ENCODE measurements at places on chromosomes 4 and X. TPM values are rescaled to one million over a fixed set of nuclear protein-coding genes. Genes with fewer than 3 reads are reported as not detected.

- no peak for DNase-seq
Observed at GRCh38 chr4:41468122-41468521, 69.8 kb upstream of the LIMCH1 start.

- DNase-seq, result no peak
Observed at GRCh38 chr4:184649971-184650855, 675 bp downstream of the PRIMPOL start.

Gene HTR2C
- total RNA-seq, result not detected

DNA sequence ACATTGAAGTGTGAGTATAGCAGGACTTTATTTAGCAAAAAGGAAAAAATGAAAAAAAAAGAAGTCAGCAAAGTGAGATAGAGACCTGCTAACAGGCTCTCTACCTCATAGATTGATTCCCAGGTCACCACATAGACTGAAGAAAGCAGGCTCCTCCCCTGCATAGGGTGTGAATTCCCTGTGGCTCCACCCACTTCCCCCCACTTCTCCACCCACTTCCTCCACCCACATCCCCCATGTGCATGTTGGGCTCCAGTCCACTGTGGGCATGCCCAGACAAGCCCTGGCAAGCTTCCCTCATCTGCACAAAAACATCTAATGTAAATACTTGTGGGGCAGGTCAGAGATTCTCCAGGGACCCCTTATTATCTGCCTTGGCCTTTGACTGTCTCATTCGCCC is 97.8 kb downstream of the TMEM47 start:
- DNase-seq, result no peak

GRCh38 chr4:150577796-150578195 is 4.2 kb upstream of the MAB21L2 start:
- no peak for DNase-seq

Gene HAND2
- 3.3 TPM for total RNA-seq

GRCh38 chr4:125353131-125353530 is 38.4 kb downstream of the FAT4 start:
- DNase-seq, result no peak

GRCh38 chr4:185508181-185508580 is 27.1 kb downstream of the PDLIM3 start:
- DNase-seq, result no peak

DNA sequence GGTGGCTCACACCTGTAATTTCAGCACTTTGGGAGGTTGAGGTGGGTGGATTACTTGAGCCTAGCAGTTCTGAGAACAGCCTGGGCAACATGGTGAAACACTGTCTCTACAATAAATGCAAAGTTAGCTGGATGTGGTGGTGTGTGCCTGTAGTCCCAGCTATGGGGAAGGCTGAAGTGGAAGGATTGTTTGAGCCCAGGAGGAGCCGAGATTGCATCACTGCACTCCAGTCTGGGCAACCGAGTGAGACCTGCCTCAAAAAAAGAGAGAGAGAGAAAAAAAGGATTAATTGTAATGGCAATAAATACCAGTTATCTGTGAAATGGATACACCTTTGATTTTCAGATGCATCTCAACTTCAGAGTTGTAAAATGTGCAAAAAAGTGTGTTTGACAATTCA is 58.8 kb downstream of the SPRY1 start:
- DNase-seq, result no peak

DNA sequence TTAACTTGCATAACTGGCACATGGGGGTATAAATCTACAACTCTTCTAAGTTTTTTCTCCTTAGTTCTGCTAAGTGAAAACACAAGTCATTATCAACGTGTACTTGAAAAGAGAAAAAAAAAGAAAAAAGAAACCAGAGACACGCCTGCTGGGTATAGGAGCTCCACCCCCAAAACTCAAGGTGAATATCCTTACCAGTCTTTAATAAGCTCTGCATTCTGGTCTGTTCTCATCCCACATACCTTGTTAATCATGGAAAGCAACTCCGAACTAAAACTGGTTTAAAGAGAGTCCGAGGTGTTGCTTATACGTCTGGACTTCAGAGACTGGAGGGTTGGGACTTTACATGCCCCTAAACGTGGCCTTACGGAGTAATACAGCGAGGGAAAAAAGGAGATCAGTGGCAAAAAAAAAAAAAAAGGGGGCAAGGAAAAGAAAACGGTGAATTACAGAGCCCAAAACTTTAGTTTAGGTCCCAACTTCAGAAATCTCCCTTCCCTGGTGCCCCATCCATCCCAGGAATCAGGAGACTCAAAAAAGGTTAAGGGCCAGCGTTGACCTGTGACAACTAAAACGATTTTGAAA is 1.0 kb downstream of the PGRMC2 start:
- DNase-seq, result no peak

DNA sequence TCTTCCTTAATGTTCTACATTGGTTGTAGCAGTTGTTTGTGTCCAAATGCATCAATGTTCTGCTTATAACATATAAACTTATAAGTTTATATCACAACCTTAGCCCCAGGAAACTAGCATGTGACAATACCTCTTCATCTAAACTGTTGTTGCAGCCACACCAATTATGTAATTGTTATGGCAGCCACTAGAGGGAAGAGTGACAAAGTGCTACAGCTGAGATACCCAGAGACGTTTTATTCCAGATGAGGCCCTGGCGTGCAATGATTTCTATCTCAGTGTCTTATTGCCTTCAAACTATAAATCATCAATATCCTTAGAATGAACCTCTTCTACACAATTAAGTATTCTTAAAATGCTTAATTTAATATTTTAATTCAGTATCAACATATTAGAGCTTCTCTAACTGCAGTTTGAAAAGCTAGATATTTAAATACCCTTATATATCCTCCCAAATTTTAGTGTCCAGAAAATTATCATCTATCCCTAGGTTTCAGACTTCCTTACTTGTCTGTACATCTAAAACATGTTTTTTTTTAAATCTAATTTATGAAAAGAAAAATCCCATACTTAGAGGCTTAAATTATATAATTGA is 171.6 kb downstream of the PCDH10 start:
- no peak for DNase-seq

DNA sequence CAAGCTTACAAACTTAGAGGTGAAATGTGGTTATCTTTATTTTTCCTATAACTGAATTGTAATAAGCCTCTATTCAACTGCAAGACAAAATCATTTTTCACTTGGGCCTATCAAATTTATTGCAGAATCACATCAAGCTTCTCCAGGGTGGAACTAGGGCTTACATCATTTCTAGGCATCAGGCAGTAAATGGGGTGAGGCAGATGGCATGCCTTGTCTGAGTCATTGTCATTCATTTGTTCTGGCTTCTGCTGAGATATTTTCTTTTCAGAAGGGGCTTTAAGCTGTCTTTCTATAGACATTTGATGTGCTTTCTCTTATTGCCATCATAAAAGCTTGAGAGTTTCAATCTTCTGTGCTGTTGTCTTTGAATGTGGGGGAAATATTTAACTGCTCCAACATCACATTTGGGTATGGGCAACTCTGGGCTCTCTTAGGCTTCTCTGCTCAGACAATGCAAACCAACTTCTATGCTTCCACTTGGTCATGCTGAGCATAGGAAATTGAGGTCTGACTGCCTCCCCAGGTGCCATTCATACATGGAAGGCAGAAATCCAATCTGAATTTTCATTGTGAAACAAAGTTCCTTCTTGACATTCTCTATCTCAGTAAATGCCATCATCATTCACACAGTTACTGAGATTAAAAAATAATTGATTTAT is 225.8 kb upstream of the GIMD1 start:
- no peak for DNase-seq

Gene XG
- 87.7 TPM for total RNA-seq

DNA sequence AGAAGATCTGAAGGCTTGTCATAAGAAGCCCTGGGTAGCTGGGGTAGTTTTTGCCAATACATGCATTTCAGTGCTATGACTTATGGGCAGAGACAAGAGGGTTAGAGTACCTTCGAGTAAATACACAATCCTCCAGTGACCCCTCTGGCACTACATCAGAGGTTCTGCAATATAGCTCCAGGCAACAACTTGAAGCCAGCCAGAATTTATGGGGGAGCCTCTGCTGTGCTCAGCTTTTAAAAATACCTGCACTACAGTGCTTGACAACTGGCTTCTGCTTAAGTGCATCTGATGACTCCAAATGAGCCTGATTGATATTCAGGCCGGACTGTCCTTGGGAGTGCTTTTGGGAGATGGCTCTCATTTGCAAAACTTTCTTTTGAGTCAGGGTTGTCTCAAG is 44.9 kb upstream of the SMAD1 start:
- DNase-seq, result no peak

- no peak for DNase-seq
Observed at GRCh38 chr4:120139392-120139791, 72.7 kb upstream of the MAD2L1 start.

DNA sequence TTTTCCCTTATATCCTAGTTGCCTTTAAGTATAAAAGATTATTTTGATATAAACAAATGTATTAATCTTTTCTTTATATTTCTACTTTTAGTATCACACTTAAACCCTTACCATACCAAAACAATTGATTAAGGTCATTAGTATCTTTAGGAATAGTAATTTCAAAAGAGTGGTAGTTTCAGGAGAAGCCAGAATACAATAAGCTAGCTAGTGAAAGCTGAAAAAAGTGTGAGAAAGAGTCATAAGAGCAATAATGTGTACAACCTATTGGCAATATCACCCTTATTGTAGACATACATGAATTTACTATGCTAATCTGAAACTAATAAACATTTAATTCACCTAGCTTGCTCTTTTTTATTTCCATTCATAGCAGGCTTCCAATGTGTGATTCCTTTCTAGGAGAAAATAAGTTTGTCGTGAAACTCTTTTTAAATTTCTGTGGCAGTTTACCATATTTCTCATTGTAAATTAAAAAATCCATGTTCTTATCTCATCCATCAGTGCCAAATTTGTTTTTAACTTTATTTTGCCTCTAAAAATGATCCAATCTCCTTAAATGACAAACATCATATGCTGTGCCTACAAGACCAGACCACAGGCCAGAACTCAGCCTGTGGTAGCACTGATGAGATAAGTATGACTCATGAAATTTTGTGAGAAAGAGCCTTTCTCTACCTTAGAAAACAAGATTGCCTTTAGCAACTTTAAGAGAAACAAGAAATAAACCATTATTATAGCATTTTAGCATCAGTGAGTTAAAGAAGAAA is 8.1 kb downstream of the NEK1 start:
- no peak for DNase-seq

Gene TRIM61
- total RNA-seq, result not detected

Gene KIAA0232
- 25.9 TPM for total RNA-seq

- no peak for DNase-seq
Observed at GRCh38 chrX:101220662-101221260, 1.2 kb downstream of the DRP2 start.

GRCh38 chr4:79857811-79858210 is 215.2 kb downstream of the ANTXR2 start:
- DNase-seq, result no peak

DNA sequence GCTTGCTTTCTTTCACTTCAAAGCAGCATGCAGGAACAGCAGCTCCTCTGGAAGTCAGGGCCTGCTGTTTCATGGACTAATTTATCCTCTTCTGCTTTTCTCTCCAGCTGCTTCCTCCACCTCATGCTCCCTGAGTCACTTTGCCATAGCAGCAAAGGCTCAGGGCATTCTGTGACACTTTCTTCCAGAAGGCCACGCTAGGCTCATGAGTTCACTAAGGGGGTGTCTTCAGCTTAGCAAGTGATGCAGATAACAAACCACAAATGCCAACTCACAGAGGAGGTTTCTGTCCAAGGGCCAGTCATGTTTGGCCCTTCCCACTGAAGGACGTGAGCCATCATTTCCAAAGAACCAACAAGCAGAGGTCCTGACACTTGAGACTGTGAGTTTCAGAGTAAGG is 200.2 kb downstream of the ADGRA3 start:
- DNase-seq, result no peak

DNA sequence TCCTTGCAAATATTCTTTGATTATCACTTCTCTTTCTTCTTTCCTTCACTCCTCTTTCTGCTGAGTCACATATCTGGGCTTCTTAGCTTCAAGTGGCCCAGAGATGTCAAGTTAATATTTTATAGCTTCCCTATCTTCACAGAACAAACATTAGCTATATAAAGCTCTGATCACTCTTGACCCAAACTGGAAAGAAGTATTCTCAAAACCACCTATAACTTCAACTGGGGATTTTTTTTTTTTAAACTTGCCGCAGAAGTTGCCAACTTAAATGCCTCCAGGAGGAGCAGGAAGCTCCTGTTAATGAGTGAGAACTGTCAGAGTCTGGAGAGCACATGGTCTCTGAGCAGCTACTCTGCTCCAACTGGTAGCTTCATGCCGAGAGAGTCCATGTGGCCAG is 233.3 kb upstream of the EDNRA start:
- DNase-seq, result no peak

Gene F8A1
- 3.8 TPM for total RNA-seq

DNA sequence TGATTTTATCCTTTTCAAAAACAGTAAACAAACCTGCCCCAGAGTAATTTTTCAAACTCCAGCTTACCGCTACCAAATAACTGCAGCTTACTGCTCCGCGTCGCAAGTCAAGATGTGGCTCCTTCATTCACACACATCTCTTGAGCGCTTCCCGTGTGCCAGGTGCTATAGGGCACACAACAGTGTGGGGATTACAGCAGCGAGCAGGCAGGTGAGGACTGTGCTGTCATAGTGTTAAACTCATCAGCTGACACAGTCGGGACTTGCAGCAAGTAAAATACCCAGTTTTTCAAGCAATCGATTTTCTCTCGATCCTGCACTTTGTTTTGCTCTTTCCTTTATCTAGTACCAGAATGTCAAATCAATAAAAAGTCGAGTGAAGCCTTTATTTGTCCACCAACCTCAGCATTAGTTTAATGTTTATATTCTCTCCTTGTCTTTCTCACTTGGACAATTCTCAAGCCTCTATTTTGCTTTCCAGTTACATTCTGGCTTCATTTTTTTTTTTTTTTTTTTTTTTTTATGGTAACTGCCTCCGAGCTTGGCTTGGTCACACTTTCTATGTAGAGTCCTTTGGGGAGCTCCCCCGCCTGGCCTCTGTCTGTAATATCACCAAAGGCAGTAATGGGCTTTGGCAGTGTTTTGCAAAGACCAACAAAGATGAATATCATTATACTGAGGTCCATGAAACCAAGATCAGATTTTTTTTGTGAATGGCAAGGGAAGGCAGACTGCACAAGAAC is 8.3 kb upstream of the ASB5 start:
- DNase-seq, result no peak

- DNase-seq, result no peak
Observed at GRCh38 chr4:73197220-73197619, 61.4 kb downstream of the ANKRD17 start.

Gene PARM1
- 28.0 TPM for total RNA-seq

Gene CPZ
- not detected for total RNA-seq

Gene TIMM17B
- 46.2 TPM for total RNA-seq

- DNase-seq, result no peak
Observed at GRCh38 chr4:55539658-55540057, 7.1 kb downstream of the CLOCK start.

Gene NXF2
- not detected for total RNA-seq

DNA sequence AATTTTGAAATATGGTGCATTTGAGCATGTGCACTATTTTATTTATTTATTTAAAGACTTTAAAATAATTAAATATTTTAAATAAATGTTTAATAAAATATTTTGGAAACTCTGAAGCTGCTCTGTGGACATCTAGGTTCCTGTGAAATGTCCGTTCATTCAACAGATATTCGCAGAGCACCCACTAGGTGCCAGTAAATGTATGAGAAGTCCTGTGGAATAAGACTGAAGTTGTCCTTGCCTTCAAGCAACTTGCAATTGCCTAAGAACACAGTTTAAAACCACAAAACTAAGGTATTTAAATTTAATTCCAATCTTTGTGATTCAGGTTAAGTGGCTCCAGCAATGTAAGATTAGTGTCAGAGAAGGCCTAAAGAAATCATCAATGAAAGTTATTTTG is 306.7 kb downstream of the GBA3 start:
- no peak for DNase-seq
